Progenitor cell of endocrine pancreas (in vitro differentiated cells): ENCODE measurements at places on chromosomes 1 and 21. TPM values are rescaled to one million over a fixed set of nuclear protein-coding genes. Genes with fewer than 3 reads are reported as not detected.

- DNase-seq: no peak
Measured at GRCh38 chr1:63807046-63807445, 33.2 kb downstream of the ROR1 start.

The IFI44 gene
- total RNA-seq: not detected in 2 replicates

The GBP7 gene
- not detected in 2 replicates for total RNA-seq

DNA sequence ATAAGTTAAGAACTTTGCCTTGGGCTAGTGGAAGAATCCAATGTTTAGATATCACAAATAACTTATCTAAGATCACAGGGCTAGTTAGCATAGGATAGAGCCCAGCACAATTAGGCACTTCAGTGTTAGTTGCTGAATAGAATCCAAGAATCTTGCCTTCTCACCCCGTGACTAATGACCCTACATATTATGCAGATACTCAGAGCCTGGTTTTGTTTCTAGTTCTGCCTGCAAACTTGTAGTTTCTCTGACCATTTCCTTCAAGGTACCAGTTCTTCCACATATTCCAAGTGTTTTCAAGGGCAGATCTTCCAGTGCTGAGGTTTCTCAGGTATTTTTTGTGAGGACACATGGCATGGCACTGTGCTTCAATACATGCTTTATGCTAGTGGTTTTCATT, 239.3 kb downstream of the KCNK2 start:
- DNase-seq: no peak

DNA sequence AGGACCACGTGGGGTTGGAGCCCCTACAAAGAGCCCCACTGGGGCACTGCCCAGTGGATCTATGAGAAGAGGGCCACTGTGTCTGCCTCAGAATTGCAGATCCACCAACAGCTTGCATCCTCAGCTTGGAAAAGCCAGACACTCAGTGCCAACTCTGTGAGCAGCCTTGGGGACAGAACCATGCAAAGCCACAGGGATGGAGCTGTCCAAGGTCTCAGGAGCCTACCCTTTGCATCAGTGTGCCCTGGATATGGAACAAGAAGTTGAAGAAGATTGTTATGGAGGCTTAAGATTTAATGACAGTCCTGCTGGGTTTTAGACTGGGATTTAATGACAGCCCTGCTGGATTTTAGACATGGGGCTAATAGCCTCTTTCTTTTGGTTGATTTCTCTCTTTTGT, 1670.9 kb downstream of the PLA2G4A start:
- DNase-seq: no peak

GRCh38 chr1:65027666-65028358, 61.5 kb upstream of the JAK1 start:
- no peak for DNase-seq

The ANKRD65 gene
- total RNA-seq: 15.1 and 18.1 TPM in 2 replicates

The PPM1J gene
- 0.43 and 0.71 TPM in 2 replicates for total RNA-seq

The GSTM4 gene
- total RNA-seq: 21.0 and 21.2 TPM in 2 replicates

DNA sequence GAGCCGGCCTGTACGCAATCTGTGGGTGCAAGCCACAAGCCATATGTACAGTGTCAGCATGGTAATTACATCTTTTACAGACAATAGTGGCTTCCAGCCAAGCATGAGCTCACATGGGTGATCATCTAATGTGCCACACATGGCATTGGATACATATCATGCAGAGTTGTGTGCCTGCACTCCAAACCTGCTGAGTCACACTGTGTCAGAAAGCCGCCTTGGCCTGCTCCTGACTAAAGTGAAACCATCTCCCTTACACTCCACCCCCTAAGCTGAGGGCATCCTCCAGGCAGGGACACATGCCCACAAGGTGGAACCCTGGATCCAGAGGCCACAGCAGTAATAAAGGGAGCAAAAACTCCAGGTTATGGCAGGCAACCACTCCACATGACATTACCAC, 72.5 kb downstream of the KCNT2 start:
- no peak for DNase-seq

- no peak for DNase-seq
Measured at GRCh38 chr1:223022641-223023473, 120.2 kb downstream of the TLR5 start.

- no peak for DNase-seq
Measured at GRCh38 chr1:72911656-72912055, 629.3 kb upstream of the NEGR1 start.

The IL6R gene
- total RNA-seq: 2.0 and 3.1 TPM in 2 replicates

The NBPF1 gene
- total RNA-seq: 100 TPM in 2 replicates

- DNase-seq: no peak
Measured at GRCh38 chr1:211703812-211704537, 28.6 kb upstream of the NEK2 start.

DNA sequence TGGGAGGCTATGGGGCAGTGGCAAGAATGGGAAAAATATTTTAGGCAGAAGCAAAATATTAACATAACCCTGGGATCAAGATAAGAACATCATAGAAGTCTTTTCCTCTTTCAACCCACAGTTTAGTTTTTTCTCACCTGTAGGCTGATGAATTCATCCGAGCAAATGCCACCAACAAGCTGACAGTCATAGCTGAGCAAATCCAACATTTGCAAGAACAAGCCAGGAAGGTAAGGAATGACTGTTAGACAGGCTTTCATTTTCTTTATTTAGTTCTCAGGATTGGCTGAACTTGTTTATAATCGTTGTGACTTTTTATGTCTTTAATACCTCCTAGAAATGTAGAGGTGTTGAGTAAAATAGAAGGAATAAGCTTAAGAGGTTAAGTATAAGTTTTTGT, 6.4 kb downstream of the C1orf50 start:
- DNase-seq: no peak

- DNase-seq: no peak
Measured at GRCh38 chr1:1436630-1437032, 1.1 kb downstream of the VWA1 start.

DNA sequence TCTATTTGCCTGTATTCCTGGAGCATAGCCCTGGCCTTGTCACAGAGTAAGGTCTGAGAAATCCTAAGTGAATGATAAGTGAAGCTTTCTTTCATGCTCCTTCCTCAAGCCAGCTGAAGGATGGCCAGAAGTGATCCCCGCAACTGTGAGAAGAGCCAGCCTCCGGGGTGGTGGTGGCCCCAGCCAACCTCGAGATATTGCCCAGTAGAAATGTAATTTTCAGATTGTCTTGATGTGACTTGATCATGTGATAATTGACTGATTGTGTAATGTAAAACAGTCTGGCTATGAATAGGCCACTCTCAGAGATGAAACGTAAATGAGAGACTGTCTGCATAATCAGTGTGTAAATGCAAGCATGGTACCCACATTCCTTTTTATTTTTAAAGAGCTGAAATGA, 242.4 kb upstream of the CAMK1G start:
- DNase-seq: no peak

DNA sequence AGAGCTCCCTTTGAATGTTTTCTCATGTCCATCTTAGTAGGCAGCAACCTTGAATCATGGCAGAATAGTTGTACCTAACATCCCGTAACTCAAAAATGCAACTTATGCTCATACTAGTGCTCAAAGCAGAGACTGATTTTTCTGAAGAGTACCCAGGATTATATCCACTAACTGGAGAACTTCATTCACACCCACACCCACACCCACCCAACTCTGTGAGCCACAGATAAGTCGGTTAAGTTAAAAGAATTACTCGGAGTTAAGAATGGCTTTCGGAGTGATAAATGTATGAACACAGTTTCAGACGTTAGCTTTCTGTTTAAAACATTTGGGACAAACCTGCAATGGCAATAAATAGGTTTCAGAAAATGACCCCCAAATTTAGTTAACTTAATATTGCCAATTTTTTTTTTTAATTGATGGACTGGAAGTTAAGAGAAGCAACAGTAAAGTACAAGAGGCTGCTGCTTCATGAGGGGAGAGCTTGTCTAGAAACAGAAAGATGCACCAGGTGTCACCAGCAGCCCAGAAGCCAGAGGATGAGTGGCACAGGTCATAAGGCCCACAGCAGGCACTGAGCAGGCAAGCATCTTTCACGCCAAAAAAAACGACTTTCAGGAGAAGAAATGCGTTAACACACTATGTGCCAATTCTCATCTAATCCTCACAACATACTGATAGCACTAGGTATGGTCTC, 48.4 kb upstream of the C1orf198 start:
- DNase-seq: no peak

- DNase-seq: no peak
Measured at GRCh38 chr21:34227386-34227852, 136.4 kb upstream of the KCNE2 start.

The PANK4 gene
- total RNA-seq: 42.5 and 45.4 TPM in 2 replicates

The AKNAD1 gene
- total RNA-seq: not detected in 2 replicates

- no peak for DNase-seq
Measured at GRCh38 chr1:12458571-12458970, 159.4 kb downstream of the DHRS3 start.

DNA sequence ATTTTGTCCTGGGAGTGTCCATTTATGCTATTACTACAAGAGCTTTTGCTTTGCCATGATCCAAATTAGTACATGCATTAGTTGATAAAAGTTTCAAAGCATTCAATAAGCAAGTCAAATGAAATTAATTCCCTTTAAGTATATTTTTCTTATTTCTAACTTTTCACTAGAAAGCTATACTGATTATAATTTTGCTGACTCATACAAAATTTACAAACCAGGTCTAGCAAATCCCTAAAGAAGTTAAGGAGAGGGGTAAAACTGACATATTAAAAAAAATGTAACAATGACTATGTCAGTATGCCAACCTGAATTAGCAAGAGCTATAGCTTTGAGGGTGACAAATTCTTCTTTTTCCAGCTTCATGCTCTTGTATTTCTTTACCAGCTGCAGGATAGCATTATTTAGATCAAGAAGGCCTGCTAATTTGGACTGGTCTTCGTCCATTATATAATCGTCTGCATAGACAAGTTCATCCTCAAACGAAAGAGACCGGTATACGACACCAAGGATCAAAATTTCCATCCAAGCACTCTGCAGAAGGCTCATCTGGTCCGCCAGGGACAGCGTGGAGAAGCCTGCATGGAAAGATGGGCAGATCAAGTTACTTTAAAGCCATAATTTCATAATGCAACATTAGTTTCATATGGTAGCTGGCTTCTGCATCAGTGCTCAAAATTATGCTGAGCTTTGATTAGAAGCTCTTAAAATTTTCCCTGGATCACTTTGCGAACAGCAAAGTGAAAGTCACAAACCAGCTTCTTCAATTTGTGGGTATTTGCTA, 95.8 kb upstream of the USH2A start:
- DNase-seq: no peak

The SAMD13 gene
- 10.4 and 14.3 TPM in 2 replicates for total RNA-seq

The THEM5 gene
- total RNA-seq: not detected in 2 replicates

The DNAJC6 gene
- total RNA-seq: 7.1 and 8.9 TPM in 2 replicates

GRCh38 chr1:26705788-26706311, 10.0 kb downstream of the ARID1A start:
- DNase-seq: no peak

The ZSCAN20 gene
- 8.6 and 10.5 TPM in 2 replicates for total RNA-seq
